Activated CD4-positive, alpha-beta memory T cell treated with anti-CD3 and anti-CD28 coated beads, Interleukin-2, amount 10 ng/mL, durations not matched to agents 7 days and 5 days (primary cell): ENCODE measurements at places on chromosomes 13 and 19. TPM values are rescaled to one million over a fixed set of nuclear protein-coding genes. Genes with fewer than 3 reads are reported as not detected.

LILRB5 gene
- total RNA-seq, result not detected

LCP1 gene
- 1,280 TPM for total RNA-seq

HRC gene
- not detected for total RNA-seq

CYP4F8 gene
- not detected for total RNA-seq

ZNF836 gene
- 18.0 TPM for total RNA-seq

GJB6 gene
- total RNA-seq, result 6.1 TPM

ZNF571 gene
- 2.9 TPM for total RNA-seq

C19orf38 gene
- 1.8 TPM for total RNA-seq

FFAR3 gene
- 0.63 TPM for total RNA-seq

SERPINE3 gene
- total RNA-seq, result not detected

PLVAP gene
- total RNA-seq, result not detected

ZSCAN1 gene
- total RNA-seq, result not detected

SUGT1 gene
- 51.7 TPM for total RNA-seq

DACT3 gene
- 0.15 TPM for total RNA-seq

KL gene
- 0.08 TPM for total RNA-seq

METTL21C gene
- total RNA-seq, result not detected

ZNF763 gene
- 2.2 TPM for total RNA-seq

GPC6 gene
- not detected for total RNA-seq

FRY gene
- 13.1 TPM for total RNA-seq

IL17D gene
- total RNA-seq, result not detected

WDR88 gene
- not detected for total RNA-seq

C3 gene
- 0.60 TPM for total RNA-seq

NAT14 gene
- total RNA-seq, result 12.0 TPM

KLK14 gene
- 0.20 TPM for total RNA-seq

HS6ST3 gene
- not detected for total RNA-seq

MEIS3 gene
- not detected for total RNA-seq

LAIR1 gene
- total RNA-seq, result 56.6 TPM

CYP2A6 gene
- total RNA-seq, result not detected

GJA3 gene
- 0.13 TPM for total RNA-seq

SETDB2 gene
- 14.8 TPM for total RNA-seq

GAPDHS gene
- total RNA-seq, result not detected

PPP1R13L gene
- 13.0 TPM for total RNA-seq

OR4F17 gene
- total RNA-seq, result not detected

POU2F2 gene
- 35.8 TPM for total RNA-seq

ARRDC5 gene
- total RNA-seq, result 1.0 TPM

SHD gene
- total RNA-seq, result not detected

SPIB gene
- total RNA-seq, result not detected

IL4I1 gene
- total RNA-seq, result 25.7 TPM

TNFSF13B gene
- total RNA-seq, result 12.4 TPM

ETV2 gene
- total RNA-seq, result 0.96 TPM

ZNF229 gene
- total RNA-seq, result 0.05 TPM

KCNC3 gene
- total RNA-seq, result 4.2 TPM

SOHLH2 gene
- not detected for total RNA-seq

ZIC5 gene
- total RNA-seq, result not detected
